ENCODE measurements at places on chromosomes 4 and X. TPM values are rescaled to one million over a fixed set of nuclear protein-coding genes. Genes with fewer than 3 reads are reported as not detected.

The SULT1E1 gene
- total RNA-seq: 0.34 TPM

The TMSB15A gene
- total RNA-seq: 8.9 TPM

The GLRA2 gene
- total RNA-seq: not detected

The MXD4 gene
- total RNA-seq: 64.4 TPM

The PRSS12 gene
- 5.1 TPM for total RNA-seq

The PAK3 gene
- 0.13 TPM for total RNA-seq

The ZCCHC18 gene
- 1.5 TPM for total RNA-seq

The GRIA2 gene
- not detected for total RNA-seq

The TRPC3 gene
- 0.07 TPM for total RNA-seq

The KLF3 gene
- total RNA-seq: 35.2 TPM

The NR3C2 gene
- 15.1 TPM for total RNA-seq

The PLS3 gene
- 439 TPM for total RNA-seq

The PDZD4 gene
- not detected for total RNA-seq

The RHOXF1 gene
- total RNA-seq: not detected

The PLA2G12A gene
- total RNA-seq: 7.8 TPM

The CT45A8 gene
- not detected for total RNA-seq

The CENPVL1 gene
- total RNA-seq: not detected

The SPANXN4 gene
- not detected for total RNA-seq

The ERCC6L gene
- 7.9 TPM for total RNA-seq

The PGRMC1 gene
- 72.0 TPM for total RNA-seq

The ITM2A gene
- 247 TPM for total RNA-seq

The RBMXL3 gene
- total RNA-seq: not detected

The SSX4 gene
- not detected for total RNA-seq

The PPP1R2C gene
- not detected for total RNA-seq

The MID1IP1 gene
- total RNA-seq: 33.2 TPM

The AR gene
- 0.30 TPM for total RNA-seq

The DACH2 gene
- total RNA-seq: not detected

The INPP4B gene
- total RNA-seq: 4.7 TPM

The VCX3A gene
- total RNA-seq: not detected

The NAA11 gene
- not detected for total RNA-seq

The SLC9A7 gene
- 2.1 TPM for total RNA-seq

The TMEM31 gene
- total RNA-seq: not detected

The GAGE2A gene
- not detected for total RNA-seq

The FRG1 gene
- total RNA-seq: 33.9 TPM
